ENCODE measurements at places on chromosomes 11 and 22.

DNA sequence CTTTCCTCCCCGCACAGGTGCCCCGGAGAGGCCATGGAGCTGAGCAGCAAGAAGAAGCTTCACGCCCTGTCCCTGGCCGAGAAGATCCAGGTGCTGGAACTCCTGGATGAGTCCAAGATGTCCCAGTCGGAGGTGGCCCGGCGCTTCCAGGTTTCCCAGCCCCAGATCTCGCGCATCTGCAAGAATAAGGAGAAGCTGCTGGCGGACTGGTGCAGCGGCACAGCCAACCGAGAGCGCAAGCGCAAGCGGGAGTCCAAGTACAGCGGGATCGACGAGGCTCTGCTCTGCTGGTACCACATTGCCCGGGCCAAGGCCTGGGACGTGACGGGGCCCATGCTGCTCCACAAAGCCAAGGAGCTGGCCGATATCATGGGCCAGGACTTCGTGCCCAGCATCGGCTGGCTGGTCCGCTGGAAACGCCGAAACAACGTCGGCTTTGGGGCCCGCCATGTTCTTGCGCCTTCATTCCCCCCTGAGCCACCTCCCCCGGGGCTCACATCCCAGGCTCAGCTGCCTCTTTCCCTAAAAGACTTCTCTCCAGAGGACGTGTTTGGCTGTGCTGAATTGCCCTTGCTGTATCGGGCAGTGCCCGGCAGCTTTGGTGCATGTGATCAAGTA, 1.3 kb downstream of the TIGD3 start:
- DNase-seq: no peak

DNA sequence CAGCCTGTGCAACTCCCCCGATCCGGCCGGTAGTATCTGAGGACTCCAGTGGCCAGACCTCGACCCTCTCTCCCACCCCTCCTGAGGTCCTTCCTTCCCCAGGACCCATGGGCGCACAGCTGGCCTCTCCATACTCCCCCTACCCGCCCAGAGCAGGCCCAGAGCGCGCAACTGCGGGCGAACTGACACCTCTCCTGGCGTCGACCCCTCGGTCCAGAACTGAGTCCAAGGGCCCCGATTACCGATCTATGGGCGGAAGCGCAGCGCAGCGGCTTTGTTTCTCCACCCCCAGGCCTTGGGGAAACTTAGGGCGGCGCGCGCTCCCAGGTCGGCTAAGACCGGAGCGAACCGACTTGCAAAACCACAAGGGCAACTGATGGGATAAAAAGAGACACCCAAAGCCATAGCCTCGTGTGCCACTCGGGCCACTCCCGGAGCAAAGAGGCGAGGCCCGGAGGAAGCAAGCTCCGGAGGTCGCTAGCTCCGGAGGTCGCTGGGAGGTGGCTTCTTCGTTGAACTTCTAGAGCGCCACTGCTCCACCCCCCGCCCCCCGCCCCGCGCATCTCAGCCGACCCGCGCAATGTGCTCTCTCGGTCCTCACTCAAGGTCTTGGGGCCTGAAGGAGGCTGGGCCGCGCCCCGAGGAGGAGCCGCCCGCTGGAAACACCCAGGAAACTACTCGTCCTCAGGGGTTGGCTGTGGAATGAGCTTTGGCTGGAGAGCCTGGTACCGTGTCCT, 9.8 kb upstream of the ALX4 start:
- no peak for DNase-seq

GRCh38 chr11:70135625-70136059, 57.5 kb downstream of the ANO1 start:
- DNase-seq: no peak

GRCh38 chr22:25748704-25749103, 6.7 kb downstream of the MYO18B start:
- DNase-seq: no peak

GRCh38 chr11:72668629-72669347, 5.4 kb downstream of the PDE2A start:
- no peak for DNase-seq

DNA sequence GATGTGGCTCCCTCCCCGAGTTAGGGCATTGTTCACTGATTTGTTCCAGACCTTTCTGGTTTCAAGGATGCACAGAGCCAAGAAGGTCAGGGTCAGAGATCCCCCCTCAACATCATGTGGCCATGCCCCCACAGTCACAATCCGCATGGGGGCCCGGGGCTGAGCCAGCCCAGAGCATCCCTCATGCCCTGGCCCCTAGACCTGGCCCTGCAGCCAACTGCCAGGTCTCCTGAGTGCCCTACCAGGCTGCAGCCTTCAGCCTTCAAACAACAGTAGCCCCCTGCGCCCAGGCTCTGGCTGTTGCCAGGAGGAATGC, 142.4 kb downstream of the CRYBB2 start:
- no peak for DNase-seq

DNA sequence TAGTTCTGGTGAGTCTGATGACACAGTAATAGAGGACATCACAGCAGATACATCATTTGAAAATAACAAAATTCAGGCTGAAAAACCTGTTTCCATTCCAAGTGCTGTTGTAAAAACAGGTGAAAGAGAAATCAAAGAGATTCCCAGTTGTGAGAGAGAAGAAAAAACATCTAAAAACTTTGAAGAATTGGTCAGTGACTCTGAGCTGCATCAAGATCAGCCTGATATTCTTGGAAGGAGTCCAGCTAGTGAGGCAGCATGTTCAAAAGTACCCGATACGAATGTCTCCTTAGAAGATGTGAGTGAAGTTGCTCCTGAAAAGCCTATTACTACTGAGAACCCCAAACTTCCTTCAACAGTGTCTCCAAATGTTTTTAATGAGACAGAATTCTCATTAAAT, 38.7 kb downstream of the RTN3 start:
- no peak for DNase-seq

DNA sequence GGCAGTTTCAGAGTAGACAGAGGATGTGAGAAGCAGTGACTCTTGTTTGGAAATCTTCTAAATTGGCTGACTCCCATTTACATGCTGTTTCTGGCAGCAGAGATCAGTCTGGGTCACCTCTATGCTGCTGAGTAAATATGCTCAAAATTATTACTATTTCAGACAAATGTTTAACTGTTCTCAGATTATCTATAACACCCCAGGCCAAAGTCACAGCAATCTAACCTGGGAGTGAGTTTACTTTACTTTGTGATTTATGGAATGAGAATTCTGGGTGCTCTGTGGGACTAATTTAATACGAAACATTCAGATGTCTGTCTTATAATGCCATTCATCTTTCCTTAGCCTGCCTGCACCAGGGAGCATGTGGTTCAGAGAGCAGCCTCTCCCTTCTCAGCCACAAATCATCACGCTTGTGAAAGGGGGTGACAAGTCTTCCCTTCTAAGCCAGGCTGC, 282.5 kb upstream of the MPPED2 start:
- DNase-seq: no peak

GRCh38 chr11:7833527-7833926, 36.8 kb upstream of the OR5P2 start:
- no peak for DNase-seq

- DNase-seq: no peak
Observed at GRCh38 chr11:96794152-96794551, 404.3 kb downstream of the JRKL start.

DNA sequence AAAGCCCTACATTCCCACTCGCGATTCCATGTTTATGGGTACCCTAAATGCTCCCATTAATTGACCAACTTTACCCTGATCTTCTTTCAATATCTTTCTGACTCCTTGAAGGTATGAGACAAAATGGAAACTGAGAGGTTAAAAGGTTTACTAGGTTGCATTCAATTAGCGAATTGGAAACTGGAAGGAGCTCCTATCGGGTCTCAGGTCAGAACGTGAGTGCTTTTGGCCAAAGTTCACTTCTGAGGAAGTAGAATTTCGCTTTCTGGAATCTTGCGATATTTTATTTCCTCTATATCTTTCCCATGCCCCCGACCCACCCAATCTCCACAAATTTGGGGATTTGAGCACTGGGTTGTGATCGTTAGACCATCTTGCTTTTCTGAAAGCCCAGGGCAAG, 2.6 kb downstream of the EHF start:
- DNase-seq: no peak

- DNase-seq: no peak
Observed at GRCh38 chr11:94749369-94749768, 18.8 kb upstream of the AMOTL1 start.

- DNase-seq: no peak
Observed at GRCh38 chr22:48902983-48903650, 924.6 kb downstream of the BRD1 start.

DNA sequence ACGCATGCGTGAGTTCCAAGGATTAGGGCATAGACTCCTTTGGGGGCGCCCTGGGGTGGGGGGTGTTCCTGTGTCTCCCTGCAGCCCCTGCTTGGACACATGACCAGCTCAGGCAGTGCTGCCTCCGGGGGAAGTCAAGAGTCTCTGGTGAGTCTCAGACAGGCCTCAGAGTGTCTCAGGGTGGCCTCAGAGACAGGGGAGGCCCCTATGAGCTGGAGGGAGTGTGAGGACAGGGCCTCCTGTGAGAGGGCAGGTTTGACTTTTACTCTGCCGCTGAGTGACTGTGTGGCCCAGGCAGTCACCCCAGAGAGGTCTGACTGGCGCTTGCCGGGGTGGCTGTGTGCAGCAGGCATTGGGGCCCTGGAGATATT, 41.2 kb upstream of the KCNQ1OT1 start:
- DNase-seq: no peak

GRCh38 chr22:44884968-44885805, 124.6 kb downstream of the PHF21B start:
- no peak for DNase-seq

DNA sequence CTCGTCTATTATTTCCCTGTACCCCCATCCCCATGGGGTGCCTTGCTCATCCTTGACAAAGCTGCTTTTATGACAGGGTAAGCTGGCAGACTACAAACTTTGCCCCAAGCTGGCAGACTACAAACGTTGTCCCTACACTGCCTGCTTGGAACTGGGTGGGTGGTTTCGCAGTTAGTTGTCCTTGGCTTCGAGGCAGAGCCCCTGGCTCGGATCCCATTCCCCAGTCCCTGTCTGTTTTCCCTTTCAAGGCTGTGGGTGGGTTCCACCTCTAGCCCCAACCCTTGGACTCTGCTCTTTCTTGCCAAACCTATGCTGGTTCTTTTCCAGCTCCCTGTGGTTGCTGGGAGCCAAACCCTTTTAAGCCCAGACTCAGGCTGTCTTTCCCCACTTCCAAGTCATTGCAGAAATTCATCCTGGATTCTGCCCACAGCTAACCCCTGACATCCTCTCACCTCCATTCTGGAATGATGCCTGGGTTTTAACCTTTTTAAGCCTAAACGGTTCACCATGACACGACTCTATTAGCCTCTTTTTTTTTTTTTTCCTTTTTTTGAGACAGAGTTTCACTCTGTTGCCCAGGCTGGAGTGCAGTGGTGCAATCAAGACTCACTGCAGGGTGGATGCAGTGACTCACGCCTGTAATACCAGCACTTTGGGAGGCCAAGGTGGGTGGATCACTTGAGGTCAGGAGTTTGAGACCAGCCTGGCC, 9.2 kb upstream of the RBM14 start:
- no peak for DNase-seq

DNA sequence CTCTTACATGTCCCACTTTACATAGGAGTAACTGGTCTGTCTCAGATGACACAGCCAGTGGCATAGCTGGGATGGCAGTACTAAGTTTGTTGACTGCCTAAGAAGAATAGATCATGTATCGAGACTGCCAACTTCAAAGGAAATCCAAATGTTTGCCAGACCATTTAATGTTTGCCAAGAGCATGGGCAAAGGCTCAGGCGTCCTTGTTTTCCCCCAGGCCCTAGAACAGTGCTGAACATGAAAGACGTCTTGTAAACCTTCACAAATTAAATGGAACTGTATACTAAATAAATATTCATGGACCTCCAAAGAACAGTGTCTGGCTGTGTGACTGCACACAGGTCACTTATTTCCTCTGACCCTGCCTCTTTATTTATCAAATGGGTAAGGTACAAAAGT, 234.7 kb upstream of the CCDC90B start:
- no peak for DNase-seq
